ENCODE measurements at places on chromosomes 7 and 10.
A peak's percentile ranks its signal among the peaks of the same experiment; 100 is the strongest.

GRCh38 chr10:49080071-49080470 is 35.3 kb downstream of the VSTM4 start:
- peak; percentile 78 for DNase-seq

GRCh38 chr7:7706556-7707172 is 11.7 kb downstream of the RPA3 start:
- no peak for DNase-seq

- no peak for DNase-seq
These were observed 39.2 kb downstream of the LAMB4 start for GRCh38 chr7:108090791-108091460.

- no peak for DNase-seq
These were observed 180.5 kb upstream of the GALNT17 start for GRCh38 chr7:70951271-70951962.

- DNase-seq = no peak
These were observed 26.9 kb upstream of the FKBP9 start for GRCh38 chr7:32930378-32930777.

DNA sequence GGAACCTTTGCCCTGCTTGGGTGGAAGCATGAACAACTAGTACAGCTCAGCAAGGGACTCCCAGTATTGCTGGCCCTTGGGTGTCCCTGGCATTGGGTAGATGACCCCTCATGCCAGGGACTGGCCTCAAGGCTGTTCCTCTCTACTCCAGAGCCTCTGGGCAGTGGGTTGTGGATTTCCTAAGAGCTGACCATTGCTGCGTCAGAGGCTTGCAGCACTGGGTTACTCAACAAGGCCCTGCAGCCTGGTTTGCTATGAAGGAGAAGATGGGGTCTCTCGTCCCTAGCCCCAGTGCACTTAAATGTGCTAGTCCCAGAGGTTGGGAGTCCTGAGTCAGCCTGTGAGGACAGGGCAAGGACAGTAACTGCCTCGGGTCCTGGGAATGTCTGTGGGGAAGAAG is 2.5 kb downstream of the VSIR start:
- DNase-seq = peak; percentile 32

GRCh38 chr10:100167553-100168312 is 18.1 kb downstream of the ERLIN1 start:
- no peak for DNase-seq

DNA sequence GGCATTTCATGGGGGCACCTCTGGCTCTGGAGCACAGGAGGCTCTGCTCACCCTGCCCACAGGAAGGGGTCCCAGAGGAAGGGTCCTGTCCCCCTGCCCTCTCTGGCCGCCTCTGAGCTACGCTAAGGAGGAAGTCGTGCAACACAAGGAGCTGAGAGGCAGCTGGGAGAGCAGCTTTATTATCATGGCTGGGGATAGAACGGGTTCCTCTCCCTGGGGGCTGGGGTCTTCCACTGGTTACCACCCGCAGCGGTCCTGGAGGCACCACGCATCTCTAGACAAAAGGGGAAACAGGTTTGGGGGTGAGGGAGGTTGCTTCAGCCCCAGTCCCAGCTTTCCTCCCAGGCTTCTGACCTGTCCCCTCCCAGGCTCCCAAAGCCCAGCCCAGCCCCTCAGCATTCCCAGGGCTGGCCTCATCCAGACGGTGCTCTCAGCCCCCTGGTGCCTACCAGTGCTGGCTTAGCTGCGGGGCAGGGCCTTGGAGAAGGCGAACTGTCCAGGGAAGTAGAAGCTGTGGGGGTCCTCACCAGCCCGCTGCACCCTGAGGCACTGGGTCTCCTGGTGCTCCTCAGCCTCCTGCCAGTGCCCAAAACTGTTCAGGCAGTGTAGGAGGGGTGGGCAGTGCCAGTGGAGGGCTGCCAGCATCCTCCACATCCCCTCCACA is 3.1 kb downstream of the RARRES2 start:
- no peak for DNase-seq

- peak; percentile 56 for DNase-seq
These were observed 7.2 kb upstream of the SRI start for GRCh38 chr7:88226886-88227516.

DNA sequence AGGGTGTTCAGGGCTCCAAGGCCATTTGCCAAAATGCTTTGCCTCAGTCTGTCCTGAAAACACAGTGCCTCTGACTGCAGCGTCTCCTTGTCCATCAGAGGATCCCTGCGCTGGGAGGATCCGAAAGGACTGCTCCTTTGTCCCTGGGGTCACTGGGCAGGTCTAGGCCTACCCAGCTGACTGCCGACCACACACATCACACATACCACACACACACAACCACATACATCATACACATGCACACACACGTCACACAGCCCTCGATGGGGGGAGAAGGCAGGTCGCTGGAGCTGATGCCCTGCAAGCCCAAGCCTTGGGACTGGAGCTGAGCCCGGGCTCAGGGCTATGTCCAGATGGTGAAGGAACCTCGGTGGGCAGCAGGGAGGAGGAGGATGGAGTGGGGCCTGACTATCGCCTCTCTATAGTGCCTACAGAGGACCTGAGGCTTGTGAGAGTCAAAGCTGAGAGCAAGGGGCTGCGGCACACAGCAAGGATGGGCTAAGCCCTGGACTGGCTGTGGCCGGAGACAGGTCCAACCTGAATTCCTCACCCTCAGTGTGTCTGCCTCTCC is 29.1 kb downstream of the GPRIN2 start:
- DNase-seq = no peak

DNA sequence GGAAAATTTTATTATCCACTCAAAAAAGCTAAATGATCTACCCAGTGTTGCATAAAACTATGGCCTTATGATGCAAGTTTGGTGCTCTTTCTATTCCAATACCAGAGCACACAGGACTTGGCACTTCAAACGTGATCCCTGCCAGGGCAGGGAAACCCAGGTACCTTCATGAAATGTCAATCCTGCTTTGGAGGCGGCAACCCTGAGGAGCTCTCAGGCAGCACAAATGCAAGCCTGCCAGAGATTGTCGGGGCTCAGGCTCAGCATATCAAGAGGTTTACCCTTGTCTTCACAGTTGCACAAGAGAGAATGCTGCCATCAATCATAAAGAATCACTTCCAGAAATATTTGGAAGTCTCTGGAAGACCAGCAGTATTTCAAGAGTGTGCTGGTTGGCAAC is 151.5 kb downstream of the GLI3 start:
- DNase-seq = no peak

DNA sequence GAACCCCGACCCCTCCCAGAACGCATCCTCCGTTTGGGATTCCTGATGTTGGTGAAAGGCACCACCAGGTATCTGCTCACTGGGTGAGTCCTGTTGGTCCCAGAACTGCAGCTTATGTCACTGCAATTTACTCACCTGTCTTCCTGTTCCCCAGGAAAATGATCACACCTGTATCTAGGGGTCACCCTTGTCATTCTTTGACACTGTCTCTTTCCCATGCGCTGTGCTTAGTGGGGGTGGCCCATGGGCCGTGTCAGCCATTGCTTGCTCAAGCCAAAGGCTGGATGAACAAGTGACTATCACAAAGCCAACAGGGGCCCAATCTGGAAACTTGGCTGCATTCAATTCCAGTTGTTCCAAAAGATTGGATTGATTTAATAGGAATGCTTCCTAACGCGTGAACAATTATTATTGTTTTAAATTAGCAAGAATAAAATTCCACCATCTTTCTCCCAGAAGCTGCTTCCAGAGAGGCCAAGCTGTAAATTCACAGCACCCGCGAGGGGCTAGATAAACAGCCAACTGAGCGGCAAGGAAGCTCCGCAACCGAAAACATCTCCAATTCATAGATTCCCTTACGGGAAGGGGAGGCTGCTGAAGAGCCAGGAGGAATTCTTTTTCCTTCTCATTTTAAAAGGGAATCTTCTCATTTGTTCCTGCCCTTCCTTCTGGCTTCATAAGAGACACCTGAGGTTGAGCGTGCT is 134.8 kb upstream of the ZMIZ1 start:
- DNase-seq = no peak

- no peak for DNase-seq
These were observed 233.7 kb downstream of the PTPRN2 start for GRCh38 chr7:158353606-158354570.

GRCh38 chr10:97016728-97017473 is 168.9 kb downstream of the SLIT1 start:
- no peak for DNase-seq

DNA sequence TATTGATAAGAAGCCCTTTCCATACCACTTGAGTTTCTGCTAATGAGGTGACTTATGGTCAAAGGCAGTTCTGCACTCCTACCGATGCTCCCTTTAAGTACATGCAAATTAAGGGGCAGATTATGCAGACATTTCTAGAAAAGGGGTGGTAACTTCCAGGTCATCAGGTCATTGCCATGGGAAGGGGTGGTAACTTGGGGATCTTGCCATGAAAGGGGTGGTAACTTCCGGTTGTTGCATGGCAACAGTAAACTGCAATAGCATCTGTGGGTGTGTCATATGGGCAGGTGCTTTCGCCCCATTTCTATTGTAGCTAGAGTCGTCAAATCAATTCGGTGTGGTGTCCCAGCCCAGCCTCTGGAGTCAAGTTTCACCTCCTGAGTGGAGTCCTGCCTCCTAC is 150.9 kb downstream of the UBE2H start:
- DNase-seq = no peak

DNA sequence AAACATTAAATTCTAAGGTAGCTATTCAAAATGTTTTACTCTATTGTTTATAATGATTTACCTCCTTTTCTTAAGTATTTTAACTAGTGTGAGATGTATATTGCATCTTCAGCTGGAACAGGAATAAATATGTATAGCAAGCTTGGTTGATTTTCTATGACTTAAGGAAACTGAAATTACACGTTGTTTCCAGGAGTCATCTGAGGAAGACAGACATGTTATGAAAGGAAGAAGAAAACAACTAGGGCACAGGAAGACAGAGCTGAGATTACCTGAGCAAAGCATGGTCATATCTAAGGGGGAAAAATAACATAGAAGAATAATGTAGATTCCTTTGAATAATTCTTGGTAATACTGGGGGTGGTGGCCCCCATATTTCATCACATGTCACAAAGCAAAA is 210.9 kb upstream of the SEMA3E start:
- no peak for DNase-seq

DNA sequence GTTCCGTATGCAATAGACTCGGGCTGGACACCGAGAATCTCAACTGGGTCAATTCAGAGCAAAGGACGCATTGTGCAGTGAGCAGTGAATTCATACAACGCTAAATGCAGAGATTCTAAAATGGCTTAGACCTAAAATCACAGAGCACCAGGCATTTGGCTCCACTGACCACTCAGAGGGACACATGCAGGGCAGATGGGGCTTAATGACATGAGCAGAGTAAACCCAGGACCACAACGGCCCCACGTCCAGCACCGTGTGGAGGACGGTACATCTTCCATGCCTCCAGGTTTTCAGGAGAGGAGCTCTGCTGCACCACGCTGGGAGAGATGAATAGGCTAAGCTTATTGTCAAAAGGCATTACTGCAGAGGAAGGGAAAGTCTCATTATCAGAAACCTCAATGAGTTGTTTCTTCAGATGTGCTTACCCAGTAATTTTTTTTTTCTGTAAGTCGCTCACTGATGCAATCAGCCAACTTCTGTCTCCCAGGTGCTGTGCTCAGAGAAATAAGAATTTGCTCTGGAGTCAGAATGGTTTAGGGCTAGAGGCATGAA is 555.0 kb downstream of the PTPRN2 start:
- DNase-seq = no peak

DNA sequence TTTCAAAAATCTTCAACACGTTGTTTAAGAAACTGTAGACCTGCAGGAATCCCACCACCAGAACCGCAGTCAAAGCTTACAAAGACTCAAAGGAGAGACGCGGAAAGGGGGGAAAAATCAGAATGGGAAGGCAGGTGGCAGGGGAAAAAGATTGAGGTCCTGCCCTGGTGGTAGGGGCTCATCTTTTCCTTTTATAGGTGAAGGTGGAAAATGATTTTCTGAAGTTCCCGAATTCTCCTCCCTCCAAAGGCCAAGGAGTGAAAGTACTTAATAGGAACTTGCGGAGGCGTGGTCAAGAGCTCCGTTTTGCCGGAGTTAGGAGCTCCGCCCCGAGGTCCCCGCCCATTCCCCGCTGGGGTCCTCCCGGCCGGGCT is 724 bp downstream of the BBIP1 start:
- peak; percentile 98 for DNase-seq

DNA sequence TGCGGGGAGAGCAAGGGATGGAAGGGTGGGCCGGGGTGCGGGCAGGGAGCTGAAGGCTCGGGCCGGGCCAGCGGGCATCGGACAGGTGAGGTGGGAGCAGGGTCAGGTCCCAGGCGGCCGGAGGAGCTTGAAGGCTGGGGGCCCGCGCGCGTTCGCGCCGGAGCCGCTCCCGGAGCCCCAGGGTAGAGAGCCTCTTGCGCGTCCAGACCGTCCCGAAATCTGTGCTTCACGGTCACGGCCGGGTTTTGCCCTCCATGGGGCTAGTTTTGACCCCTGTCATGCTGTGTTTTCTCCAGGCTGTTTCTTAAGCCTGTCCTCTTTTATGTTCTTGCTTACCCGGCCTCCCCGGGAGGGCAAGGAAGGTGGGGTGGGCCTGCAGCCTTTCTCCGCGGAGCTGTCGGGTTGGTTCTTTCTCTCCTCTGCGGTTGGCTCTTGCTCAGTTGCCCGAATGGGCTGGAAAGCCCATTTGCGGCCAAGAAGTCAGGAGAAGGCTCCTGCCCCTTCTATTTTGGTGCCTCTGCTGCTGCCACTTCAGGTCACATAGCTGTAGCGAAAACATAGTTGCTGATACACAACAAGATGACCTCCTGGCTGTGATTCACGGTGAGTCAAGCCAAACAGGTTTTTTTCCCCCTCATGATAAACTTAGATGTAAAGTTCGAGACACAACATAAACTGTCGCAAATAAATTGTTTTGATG is 650 bp downstream of the UBE2D1 start:
- peak; percentile 61 for DNase-seq

DNA sequence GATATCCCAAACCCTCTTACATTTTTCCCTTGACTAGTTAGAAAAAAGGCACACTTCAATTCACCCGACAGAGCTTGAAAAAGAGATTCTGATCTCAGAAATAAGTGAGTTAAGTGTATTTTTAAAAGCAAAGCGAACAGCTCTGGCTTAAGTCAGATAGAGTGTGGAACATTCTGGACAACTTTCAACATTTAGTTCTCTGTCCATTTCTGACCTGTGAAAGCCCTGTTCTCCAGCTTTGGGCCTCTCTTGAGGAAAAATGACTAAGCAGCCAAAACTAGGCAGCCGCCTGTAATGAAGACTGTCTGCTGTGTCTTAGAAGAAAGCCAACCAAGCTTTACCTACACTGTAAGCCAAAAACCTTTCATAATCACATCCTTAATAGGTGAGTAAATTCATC is 50.5 kb downstream of the CDK6 start:
- DNase-seq = peak; percentile 87

- no peak for DNase-seq
These were observed 97.1 kb upstream of the TMEM168 start for GRCh38 chr7:112887337-112887736.

Data from adipocyte (in vitro differentiated cells).